ENCODE measurements at places on chromosomes 7 and 10. TPM values are rescaled to one million over a fixed set of nuclear protein-coding genes. Genes with fewer than 3 reads are reported as not detected.

Gene FAM237B
- not detected for total RNA-seq

Gene FZD1
- 2.1 TPM for total RNA-seq

Gene OR6B1
- not detected for total RNA-seq

Gene BAIAP2L1
- total RNA-seq: 41.9 TPM

Gene CFAP69
- 1.7 TPM for total RNA-seq

Gene PNPLA8
- total RNA-seq: 13.1 TPM

Gene SOSTDC1
- not detected for total RNA-seq

Gene FLNC
- total RNA-seq: 5.3 TPM
